ENCODE measurements at places on chromosomes 3 and 15.

DNA sequence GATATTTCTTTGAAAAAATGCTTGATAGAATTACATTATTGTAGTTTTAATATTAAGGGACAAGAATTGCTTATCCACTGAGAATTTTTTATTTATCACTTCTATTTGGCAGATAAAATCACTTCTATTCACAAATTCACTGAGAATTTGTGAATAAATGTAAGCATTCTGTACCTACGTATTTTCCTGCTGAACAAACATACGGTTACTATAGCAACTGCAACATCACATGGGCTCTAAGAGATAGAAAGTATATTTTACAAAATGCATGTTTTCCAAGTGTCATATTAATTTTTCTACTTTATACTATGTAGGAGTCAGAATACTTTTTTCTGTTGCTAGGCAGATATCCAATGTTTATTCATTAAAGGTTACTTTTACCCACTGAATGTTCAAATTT, 166.2 kb downstream of the ZIC1 start:
- DNase-seq: no peak

- DNase-seq: no peak
Measured at GRCh38 chr3:106850437-106850836, 526.8 kb upstream of the CCDC54 start.

DNA sequence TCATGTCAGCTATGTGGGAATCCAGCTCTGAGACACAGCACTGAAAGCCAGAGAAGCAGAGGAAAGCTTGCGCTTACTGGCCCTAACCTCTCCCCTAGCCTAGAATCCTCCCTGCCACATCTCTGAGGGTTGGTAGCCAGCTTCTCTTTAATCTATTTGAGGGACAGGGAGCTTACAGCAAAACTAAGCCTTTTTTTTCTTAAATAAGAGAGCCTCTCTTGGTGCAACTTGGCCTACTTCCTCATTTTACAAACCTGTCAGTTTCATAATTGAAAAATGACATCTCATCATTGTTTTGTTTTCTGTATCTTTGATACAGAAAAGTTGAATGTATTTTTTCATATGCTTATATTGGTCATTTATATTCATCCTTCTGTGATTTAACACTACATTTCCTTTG, 193.9 kb downstream of the ZNF621 start:
- no peak for DNase-seq

- DNase-seq: no peak
Measured at GRCh38 chr3:154795582-154795981, 284.5 kb upstream of the MME start.

- no peak for DNase-seq
Measured at GRCh38 chr3:129358177-129358771, 70.2 kb downstream of the EFCAB12 start.

DNA sequence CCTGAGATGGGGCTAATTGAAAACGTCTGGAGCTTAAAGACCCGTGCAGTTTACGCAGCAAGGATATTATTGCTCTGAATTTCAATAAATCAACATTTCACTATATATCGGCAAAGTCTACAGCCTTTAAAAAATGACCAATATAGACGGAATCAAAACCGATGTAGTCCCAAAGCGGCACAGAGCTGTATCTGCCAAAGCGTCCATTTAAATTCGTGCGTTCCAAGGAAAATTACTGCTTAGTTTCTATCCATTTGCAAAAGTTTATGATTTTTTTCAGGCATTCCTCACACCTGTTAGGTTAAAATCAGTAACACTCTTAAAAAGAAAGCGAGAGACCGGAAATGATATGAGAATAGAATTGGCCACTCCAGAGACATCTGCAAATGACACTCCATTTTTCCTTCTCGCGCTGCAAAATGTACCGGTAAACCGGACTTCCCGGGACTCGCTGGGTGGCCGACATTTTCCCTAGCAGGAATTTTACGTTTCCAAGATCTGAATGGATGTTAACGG, 777 bp upstream of the EIF4A2 start:
- no peak for DNase-seq

DNA sequence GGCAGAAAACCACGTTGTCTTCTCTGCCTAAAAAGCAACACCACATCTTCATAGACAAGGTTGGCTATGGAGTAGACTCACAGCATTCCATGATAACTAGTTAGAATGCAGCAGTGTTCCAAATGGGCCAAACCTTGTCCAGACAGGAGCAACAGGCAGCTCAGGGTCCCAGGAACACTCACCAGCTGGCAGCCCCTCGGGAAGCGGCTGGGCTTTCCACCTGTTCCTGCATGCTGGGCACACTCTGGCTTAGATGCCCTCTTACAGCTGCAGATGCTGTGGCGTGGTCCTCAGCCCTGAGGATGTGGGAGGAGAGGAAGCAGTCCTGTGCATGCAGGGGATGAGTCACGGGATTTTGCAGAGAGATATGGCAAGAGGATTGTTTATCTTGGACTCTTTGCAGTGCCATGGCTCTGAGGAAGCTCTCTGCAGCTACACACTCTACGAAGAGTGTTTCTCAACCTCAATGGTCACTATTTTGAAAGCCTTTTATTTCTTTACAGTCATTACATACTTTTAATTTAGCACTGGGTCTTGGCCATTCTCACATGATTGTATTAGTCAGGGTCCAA, 11.3 kb downstream of the NRROS start:
- DNase-seq: no peak

Measured in stimulated activated CD8-positive, alpha-beta memory T cell treated with anti-CD3 and anti-CD28 coated beads, Interleukin-7, amount 100 ng/mL, for 1 hour (primary cell).